ENCODE measurements at places on chromosomes 5 and 9.

DNA sequence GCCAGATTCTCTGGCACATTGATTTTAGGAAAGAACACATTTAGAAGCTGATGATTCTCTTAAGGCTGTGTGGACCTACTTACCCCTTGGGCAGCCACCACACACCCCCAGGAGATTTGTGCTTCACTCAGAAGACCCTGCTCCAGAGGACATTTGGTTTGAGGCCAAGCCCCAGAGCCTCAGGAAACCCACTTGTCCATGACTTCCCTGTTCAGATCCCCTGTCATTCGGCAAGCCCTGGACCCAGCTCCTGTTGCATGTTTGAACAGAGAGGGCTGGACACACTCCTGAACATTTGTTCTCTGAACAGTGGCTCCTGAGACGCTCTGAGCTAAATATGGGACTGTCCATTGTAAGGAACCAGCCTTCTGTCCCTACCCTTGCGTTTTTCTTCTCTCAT lies 82.1 kb downstream of the AMBP start:
- DNase-seq, result peak; percentile 30

DNA sequence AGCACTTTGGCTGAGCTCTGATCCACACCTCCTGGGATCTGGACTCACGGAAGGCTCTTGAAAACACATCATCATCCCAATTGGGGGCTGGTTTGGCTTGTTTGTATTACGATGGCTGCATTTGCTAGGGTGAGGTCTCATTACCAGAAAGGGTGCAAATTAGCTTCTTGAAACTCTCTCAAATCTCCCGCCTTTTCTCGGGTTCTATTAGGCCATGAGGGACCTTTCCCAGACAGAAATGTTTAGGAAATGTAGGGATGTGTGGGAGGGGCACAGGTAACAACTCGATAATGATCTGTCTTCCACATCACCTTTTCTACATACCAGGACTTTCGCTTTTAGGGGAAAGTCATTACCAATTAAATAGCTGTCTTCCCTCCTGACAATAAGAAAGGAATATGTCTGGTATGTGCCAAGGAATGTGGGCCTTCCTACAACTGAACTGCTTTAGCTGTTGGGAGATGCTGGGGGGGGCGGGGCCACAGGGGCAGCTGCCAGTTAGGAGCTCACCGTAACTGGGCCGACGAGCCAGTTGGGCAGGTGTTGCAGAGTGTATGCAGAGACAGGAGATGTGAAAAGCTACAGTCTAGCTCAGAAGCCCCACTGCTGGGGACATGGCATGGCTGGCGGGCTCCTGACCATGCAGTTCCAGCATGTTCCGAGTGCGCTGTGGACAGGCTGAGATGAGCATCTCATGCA lies 71.2 kb downstream of the AK8 start:
- no peak for DNase-seq

- no peak for DNase-seq
These were observed 53.6 kb downstream of the DAP start for GRCh38 chr5:10707198-10708142.

GRCh38 chr9:14412775-14413174 lies 98.8 kb upstream of the NFIB start:
- DNase-seq, result no peak

Data from activated CD8-positive, alpha-beta memory T cell treated with anti-CD3 and anti-CD28 coated beads, Interleukin-2, amount 50 U/mL, for 48 hours (primary cell).